ENCODE measurements at places on chromosomes 5 and 9. TPM values are rescaled to one million over a fixed set of nuclear protein-coding genes. Genes with fewer than 3 reads are reported as not detected.

Gene GGTA1
- total RNA-seq, result under 0.01 TPM

Gene PLPPR1
- not detected for total RNA-seq

Gene PTGES
- 11.0 TPM for total RNA-seq

Gene GABRA1
- not detected for total RNA-seq

Gene ANKRD33B
- total RNA-seq, result 0.43 TPM

Gene ACOT12
- total RNA-seq, result not detected

Gene ECPAS
- 140 TPM for total RNA-seq

Gene C9
- total RNA-seq, result not detected

Gene C5orf52
- not detected for total RNA-seq

Gene CDC25C
- 0.34 TPM for total RNA-seq

Data from nasal cavity respiratory epithelium epithelial cell of viscerocranial mucosa (primary cell).